ENCODE measurements at places on chromosomes 6 and 20.
A peak's percentile ranks its signal among the peaks of the same experiment; 100 is the strongest.

DNA sequence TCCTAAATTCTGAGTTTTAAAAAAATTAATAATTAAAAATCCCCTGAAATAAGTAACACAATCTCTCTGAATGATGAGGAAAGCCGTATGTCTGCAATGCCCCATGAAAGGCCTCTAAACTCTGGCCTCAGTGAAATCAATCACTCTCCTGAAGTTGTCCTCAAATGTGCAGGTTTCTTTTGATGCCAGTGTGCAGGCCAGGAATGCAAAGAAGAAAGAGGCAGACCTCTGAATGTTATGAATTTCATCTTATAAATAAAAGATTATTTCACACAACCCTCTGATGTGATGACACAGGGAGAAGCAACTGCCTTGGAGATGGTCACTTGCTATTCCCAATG lies 121.8 kb downstream of the TBXT start:
- DNase-seq: no peak

- DNase-seq: no peak
Observed at GRCh38 chr6:5726976-5727718, 279.6 kb downstream of the NRN1 start.

- DNase-seq: no peak
Observed at GRCh38 chr6:43708860-43709653, 21.5 kb upstream of the MRPS18A start.

- no peak for DNase-seq
Observed at GRCh38 chr20:51840865-51841264, 38.5 kb upstream of the SALL4 start.

DNA sequence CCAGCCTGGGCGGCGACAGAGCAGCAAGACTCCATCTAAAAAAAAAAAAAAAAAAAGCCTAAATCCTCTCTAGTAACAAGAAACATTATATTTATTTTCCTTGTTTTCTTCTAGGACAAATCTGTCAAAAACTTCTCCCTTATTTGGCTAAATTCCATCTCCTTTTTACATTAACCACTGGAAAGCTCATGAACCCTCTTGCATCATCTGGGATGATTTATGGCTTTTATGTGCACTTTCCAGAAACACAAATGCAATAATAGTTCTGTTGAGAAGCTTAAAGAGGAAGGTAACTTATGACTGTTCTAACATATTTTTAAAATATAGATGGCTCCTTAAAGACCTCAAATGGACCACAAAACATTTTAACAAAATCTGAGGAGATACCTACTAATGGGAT lies 526.1 kb upstream of the SPTLC3 start:
- no peak for DNase-seq

GRCh38 chr6:34890533-34890925 lies 1.5 kb downstream of the ANKS1A start:
- no peak for DNase-seq

DNA sequence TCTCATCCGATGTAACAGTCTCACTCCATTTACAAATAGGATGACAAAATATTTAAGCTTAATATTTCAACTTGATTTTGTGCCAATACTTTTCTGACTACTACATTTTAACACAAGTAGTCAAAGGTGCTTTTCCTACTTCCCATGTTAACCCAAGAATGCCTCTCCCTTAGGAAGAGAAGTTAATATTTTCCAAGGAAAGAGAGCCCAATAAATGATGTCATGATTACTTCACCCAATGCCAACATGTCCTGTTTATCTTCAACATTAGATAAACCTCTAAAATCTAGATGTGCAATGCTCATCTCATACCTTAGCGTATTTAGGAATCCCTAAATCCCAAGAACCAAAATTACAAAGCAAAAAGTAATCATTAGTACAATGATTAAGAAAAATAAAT lies 156.7 kb upstream of the TENT5A start:
- DNase-seq: no peak

- no peak for DNase-seq
Observed at GRCh38 chr20:21499641-21500040, 14.2 kb downstream of the NKX2-2 start.

DNA sequence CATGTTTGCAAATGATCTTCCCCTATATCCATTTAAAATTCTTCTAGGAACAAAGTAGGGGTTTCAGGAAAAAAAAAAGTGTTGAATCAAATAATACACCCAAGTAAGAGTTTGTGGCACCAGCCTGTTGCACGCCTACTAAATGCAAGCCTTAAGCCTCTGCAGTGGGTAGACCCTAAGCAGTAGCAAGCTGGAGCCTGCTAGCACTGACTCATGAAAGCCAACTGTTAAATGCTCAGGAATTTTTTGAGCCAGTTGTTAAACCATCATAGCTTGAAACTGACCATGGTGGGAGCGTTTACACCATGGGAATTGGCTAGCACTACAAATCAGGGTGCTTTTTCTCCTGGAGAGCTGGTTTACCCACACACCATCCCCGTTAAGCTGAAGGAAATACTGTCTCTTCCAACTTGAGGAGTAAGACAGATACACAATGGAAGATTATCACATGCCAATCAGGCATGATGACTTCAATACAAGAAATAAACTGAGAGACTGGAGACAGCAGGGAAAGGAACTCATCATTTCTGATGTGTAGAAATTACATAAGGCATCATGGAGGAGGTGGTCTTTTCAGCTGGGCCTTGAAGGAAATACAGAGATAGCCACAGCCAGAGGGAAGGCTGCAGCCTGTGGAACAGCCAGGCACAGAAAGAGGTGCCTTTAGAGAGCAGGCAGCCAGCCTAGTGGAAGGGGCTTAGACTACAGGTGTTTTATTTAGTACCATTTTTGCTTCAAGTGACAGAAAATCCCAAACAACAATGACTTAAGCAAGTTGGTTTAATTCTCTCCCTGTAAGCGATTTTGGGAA lies 110.8 kb downstream of the SNX5 start:
- DNase-seq: no peak

- DNase-seq: no peak
Observed at GRCh38 chr20:40255365-40255764, 433.7 kb downstream of the MAFB start.

- DNase-seq: no peak
Observed at GRCh38 chr20:51871943-51872342, 69.6 kb upstream of the SALL4 start.

DNA sequence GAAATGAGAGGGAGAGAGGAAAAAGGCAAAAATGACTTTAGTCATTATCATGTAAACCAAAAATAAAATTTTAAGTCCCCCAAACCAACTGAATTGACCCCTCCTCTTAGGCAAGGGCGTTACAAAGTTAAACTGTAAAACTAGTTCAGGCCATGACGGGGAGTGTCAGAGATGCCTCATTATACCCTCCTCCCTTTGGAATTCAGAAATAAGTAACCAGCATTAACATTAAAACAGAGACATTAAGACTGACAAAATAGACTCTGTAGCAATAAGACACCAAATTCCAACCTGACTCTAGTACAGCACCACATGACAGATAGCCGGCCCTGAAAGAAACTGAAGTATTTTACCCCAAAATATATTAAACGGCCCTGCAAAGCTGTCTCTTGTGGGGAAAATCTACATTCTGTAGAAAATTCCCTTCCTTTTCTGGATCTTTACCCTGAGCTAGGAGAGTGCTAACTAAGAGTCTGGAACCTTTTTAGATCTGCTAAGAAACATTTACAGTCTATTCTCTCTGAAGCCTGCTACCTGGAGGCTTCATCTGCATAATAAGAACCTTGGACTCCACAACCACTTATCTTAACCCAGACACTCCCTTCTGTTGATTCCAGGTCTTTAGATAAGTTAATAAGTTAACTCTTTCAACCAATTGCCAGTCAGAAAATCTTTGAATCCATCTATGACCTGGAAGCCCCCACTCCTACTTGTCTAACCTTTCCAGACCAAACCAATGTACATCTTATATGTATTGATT lies 150.7 kb downstream of the PKHD1 start:
- no peak for DNase-seq

- no peak for DNase-seq
Observed at GRCh38 chr6:64012351-64013001, 376.9 kb downstream of the PHF3 start.

DNA sequence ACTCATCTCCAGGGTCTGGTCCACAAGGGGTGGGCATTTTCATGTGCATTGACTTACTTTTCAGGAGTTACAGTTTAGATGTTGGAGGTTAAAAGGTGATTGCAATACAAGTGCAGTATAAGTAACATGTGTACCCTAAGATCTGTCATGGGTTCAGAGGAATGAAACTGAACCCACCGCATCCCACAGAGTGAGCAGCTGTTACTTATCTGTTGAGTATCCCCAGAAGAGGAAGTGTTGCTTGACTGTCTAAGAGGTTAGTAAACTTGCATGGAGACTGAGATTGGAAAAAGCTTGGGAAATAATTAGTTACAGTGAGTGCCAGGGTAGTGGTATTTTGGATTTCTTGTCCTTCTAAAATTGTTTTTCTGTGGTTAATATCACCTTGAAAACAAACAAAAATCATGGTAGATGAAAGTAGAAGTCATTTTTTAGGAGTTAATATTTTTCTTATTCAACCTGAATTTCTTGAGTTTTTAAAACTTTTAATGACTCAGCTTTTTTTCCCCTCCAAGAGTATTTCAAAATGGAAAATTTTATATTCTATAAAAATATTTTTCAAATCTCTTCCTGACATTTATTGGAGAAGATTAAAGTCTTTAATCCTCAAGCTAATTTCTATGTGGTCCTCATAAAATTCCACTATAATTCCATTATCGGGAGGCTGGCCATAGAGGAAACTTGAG lies 306.1 kb downstream of the ZNF217 start:
- no peak for DNase-seq

GRCh38 chr6:88006557-88006956 lies 41.1 kb upstream of the SPACA1 start:
- DNase-seq: no peak

- no peak for DNase-seq
Observed at GRCh38 chr6:75116946-75117345, 88.9 kb downstream of the COL12A1 start.

- no peak for DNase-seq
Observed at GRCh38 chr6:11650025-11650696, 112.6 kb downstream of the TMEM170B start.

GRCh38 chr6:14016935-14017625 lies 92.3 kb downstream of the RNF182 start:
- no peak for DNase-seq

GRCh38 chr6:108800427-108800864 lies 47.8 kb upstream of the ARMC2 start:
- DNase-seq: no peak

DNA sequence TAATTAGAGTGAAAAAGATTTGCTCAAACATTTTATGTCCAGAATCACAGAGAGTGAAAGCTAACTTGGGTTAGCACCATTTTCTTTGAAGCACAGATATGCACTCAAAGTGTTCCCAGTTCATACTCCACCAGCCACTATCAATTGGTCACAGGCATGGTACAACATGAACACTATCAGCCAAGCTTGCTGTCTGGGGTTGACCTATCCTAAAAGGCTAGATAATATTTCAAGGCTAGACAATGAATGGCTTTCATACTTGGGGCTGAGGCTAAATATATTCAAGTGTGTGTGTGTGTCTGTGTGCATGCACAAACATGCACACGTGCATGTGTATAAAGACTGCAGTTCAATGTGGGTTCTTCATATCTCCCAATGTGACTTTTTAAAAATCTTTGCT lies 783.0 kb upstream of the GJE1 start:
- no peak for DNase-seq

GRCh38 chr20:46401478-46401860 lies 4.9 kb downstream of the ELMO2 start:
- DNase-seq: no peak

DNA sequence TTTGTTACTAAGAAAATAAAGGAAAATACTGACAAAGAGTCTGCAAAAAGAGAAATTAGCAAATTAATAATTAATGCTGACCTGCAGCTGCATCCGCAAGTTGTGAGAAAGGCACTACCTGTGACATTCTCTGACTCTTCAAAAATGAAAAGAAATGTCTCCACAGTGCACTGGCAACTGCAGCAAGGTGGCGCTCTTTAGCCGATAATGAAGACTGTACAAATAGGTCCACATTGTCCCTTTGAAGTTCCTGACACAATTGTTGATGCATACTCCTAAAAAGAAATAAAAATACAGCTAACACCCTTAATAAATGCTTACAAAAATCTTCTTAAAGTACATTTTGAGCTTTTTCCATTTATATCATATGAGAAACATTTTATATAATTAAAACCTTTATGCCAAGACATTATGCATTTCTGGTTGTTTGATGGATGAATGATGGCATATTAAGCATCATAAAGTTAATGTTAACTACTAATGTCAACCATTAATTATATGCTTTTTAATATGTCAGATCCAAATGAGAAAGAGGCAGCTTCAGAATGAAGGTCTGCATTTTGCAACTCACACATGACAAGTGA lies 96.5 kb downstream of the MMS22L start:
- DNase-seq: peak; percentile 26

DNA sequence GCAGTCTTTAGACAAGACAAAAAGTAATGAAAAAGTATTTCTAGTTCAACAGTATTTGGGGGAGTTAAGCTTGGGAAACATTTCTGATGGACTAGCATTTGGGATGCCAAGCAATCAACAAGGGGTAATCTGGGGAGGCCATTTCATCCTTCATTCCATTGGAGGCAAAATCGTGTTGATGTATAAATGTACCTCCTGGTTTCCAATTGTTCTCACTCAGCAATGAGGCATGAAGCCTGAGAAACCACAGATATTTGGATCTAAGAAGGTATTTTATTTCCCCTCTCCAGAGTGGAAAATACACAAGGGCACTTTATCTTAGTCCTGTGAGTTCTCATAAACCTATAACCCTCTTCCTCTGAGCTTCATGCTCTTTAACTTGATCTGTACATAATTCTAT lies 68.2 kb downstream of the TBX18 start:
- no peak for DNase-seq

DNA sequence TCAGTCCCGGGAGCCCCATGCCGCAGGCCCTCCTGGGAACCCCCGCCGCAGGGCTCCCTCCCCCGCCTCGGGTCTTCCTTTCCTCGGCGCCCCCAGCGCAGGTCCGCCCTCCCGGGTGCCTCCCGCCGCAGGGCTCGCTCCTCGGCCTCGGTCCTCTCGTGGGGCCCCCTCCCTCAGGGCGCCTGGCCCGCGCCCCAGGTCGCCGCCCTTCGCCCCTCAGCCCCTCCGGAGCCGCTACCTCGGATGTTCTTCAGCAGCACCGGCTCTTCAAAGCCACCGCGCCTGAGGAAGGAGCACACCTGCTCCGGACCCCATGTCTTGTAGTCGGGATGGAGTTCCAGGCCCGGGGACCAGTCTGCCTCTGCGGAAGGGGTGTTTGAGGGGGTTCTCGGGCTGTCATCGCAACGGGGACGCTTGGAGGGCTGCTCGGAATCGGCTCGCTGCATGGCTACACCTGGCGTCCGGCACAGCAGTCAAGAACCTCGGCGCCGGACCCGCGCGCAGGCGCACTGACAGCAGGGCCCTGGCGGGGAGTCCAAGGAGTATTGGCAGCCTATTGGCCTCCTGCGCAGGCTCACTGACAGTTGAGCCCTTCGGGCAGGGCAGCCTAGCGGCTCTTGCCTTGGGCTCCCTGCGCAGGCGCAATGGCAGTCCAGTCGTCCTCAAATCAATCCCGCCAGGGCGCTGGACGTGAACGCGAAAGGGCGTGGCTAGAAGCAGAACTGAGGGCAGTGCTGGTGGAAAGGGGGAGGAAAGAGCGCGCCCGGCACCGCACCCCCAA lies at the start of gene SAMHD1:
Gene SAMHD1, minus strand, starts transcription at position 511 of the 781 bp plus-strand sequence. Its CDS starts 65 bp downstream, at position 446.
- peak; percentile 78 for DNase-seq

GRCh38 chr20:49631061-49631716 lies 63.3 kb upstream of the PTGIS start:
- no peak for DNase-seq

All from effector CD8-positive, alpha-beta T cell (primary cell).